ENCODE measurements at places on chromosomes 5 and 9.

DNA sequence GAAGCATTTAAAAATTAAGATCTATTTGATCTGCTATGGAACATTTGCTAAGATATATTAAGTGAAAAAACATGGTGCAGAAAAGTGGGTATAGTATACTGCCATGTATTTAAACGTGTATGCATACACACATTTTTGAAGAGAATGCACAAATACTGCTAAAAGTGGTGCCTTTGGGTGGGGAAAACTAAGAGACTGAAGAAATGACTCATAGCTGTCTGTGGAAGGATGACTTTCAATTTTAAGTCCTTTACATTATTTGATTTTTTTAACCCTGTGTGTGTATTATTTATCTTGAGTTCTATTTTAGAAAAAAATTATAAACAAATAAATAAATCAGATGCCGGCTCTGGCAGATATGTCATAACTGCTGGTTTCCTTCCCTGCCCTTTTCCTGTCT is 120.7 kb upstream of the SLIT3 start:
- DNase-seq: no peak

DNA sequence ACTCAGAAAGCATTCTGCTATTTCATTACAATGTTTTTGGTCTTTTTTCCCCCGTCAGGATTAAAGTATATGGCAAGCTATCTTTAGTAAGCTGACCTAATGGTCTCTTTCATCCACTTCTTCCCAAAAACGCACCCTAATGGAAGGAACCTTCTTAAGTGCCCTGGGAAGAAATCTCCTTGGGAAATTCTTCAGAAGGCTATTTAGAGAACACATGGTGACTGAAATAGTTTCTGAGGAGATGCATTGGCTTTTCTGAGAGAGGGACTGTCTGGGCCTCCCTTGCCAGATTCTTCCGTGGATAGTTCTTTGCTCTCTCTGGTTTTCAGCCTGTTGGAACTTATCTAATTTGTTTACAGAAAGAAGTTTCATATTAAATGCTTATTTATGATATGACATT is 524.1 kb upstream of the MEF2C start:
- no peak for DNase-seq

DNA sequence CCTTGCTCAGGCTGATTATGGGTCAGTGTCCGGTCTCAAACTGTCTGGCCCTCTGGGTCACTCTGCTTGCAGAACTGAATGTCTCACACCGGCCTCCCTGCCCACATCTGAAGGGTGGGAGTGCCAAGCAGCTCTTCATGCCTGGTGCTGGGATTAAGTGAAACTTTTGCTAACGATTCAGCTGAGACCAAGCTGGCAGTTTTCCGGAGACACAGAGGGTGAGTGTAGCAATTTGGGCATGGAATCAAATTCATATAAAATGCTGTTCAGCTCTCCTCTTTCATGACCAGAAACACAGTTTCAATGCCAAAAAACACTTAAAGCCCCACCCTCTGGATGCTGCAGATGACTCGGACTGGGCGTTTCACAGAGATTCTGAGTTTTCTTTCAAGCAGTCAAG is 207.5 kb downstream of the NXNL2 start:
- no peak for DNase-seq

DNA sequence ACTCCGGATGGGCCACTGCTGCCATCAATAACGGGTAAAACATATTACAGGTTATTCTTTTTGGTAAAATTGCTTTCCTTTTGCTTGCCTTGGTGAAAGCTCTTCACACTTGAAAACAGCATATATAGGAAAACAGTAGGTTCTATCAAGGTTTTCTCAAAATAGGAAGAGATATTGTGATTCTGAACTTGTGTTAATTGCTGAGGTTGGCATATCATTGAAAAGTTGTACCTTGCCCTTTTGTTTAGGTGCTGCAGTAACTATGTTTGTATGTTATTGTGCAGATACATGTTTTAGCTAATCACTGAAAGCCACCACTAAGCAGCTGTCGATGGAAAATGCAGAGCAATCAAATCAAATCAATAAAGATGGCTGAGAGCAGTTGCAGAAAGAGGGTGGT is 78.0 kb upstream of the C6 start:
- no peak for DNase-seq

DNA sequence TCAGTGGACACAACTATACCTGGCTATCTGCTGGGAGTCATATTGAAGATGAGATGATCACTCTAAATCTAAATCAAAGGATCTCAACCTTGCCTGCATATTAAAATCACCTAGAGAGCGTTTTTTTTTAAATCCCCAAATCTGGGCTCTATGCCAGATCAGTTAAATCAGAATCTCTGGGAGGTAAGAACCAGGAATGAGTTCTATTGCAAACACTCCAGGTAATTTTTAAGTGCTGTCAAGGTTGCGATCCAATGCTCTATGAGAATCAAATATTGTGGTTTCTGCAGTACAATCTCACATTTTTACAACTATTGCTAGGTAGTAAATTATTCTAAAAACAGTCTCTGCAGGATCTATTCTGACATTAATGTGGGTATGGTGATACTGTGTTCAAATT is 202.3 kb upstream of the OR13F1 start:
- DNase-seq: no peak

DNA sequence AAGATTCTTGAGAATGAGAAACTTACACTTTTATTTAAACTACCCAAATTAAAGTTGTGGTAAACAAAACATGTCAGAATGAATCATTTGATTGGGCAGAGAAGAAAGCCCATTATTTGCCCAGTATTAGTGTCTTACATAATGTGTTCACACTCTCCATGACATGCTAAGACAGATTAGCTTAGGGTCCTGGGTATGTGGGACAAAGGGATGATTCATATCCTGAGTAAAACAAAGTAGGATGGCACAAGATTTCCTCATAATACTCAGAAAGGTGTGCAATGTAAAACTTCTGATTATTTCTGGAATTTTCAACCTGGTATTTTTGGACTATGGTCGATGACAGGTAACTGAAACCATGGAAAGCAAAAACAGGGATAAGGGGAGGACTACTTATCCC is 183.9 kb upstream of the POU5F2 start:
- DNase-seq: no peak

- no peak for DNase-seq
These were observed 27.2 kb downstream of the ARHGAP26 start for GRCh38 chr5:142797420-142797819.

DNA sequence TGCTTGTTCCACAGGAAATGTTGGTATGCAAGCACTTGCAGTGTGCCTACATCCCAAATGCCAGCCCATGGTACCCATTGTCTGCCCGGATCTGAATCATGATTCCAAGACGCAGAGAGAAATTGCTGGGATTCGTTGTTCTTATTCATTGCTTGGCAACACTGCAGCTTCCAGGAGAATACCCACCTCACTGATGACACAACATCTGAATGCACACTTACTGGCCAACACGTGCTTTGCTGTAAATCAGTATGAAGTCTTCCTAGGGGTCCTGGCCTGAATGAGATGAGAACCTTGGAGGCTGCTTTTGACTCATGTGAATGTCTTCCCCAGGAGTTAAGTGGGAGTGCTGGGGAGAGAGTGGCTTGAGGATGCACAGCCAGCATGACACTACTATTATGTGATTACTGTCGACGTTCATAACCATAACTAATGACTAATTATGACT is 11.6 kb downstream of the SRD5A1 start:
- no peak for DNase-seq

DNA sequence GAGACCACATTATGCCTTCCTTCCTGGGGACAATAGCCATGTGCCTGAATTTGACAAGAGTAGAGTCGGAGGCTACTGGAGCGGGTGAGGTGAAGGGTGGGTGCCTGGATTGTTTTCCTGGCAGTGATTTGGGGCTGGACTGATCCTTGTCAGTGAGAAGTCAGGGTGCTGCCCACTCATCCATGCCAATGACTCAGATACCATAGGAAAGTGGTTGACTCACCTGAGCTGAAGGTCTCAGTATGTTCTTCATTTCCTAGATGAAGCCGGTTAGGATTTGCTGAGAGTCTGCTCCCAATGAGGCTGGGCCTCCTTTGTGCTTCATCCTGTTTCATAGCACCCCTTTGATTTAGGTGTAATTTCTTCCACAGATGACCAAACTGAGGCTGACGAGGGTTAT is 366.0 kb downstream of the KDM4C start:
- no peak for DNase-seq
